ENCODE measurements at places on chromosomes 11 and 22.

DNA sequence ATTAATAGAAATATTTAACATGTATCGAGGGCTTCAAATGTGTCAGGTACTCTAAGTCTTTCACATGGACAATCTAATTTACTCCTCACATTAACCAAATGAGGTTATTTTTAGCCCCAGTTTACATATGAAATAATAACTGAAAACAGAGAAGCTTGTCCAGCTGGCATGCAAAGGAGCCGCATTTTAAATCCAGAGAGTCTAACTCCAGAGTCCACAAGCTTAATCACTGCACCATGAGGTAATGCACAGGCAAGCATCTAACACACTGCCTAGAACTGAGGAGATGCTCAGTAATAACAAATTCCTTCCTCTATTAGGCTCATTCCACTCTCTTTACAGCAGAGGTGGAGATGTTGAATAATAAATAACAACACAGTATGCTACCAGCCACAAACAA, 165.7 kb upstream of the GUCY1A2 start:
- DNase-seq: no peak

- no peak for DNase-seq
These were observed 63.0 kb downstream of the C11orf58 start for GRCh38 chr11:16801288-16801980.

- DNase-seq: no peak
These were observed 29.8 kb downstream of the PIK3IP1 start for GRCh38 chr22:31262312-31263133.

DNA sequence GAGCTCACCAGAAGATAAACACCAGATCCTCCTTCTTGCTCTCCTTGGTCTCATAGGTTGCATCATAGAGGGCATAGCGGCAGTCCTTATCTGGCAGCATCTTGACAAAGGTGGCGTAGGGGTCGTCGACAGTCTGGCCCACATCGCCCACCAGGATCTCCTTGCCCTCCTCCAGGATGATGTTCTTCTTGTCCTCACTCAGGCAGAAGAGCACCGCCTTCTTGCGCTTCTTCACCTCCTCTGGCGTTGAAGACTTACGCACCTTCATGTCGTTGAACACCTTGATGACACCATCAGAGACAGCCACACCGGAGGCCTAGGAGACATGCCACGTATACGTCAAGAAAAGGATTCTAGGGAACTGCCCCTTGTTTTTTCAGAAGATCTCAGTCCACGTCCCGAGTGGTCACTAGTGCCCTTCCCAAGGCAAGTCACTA, 2.0 kb downstream of the CFL1 start:
- no peak for DNase-seq

DNA sequence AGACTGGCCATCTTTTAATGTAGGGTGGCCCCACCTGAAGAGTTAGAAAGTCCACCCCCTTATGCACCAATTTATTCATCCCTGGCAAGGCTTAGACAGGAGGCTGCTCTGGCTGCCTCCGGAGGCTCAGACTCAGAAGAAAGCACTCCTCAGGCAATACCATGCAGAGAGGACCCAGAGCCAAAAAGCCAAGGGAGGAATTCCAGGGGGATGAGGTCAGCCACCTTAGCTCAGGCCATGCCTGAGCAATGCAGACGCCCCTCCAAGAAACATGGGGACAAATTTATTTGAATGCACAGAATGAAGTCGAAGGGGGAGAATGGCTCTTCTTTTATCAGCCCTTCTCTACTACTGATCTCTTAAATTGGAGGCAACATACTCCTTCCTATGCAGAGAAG, 39.7 kb upstream of the GLYAT start:
- DNase-seq: no peak

DNA sequence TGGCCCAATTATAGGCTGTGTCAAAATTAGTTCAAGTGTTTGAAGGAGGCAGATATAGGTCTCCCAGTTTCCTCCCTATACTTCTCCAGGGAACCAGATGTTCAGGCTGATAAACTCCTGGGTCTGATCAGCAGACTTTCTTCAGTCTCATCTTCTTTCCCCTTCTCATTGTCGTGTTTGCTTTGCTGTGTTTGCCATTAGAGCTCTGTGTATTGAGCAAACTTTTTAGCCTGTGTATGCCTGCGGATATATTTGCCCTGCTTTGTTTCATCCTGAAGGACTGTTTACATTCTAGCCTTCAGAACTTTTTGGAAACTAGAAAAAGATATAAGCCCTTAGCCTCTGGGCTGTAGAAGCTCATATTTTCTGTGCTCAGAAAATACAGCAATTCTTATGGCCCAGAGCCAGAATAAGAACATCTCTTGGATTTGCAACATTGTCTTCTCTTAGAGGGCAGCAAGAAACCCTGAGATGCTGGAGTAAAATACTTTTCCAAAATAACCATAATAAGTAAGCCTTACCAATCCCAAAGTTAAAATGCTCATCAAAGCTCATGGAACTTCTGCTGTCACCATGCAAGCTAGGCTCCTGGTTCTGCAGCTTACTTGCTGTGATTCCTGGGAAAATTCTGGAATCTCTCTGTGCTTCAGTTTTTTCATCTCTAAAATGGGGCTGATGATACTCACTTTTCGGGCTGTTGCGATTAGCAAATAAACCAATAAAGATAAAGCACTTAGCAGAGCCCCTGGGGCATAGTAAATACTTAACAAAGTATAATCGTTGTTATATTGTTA, 34.1 kb upstream of the ME3 start:
- no peak for DNase-seq

GRCh38 chr11:108018708-108019107, 10.0 kb downstream of the CUL5 start:
- no peak for DNase-seq

- no peak for DNase-seq
These were observed 431.8 kb upstream of the FAT3 start for GRCh38 chr11:91792779-91793262.

- no peak for DNase-seq
These were observed 36.7 kb downstream of the TPST2 start for GRCh38 chr22:26553056-26553752.

- DNase-seq: no peak
These were observed 22.1 kb upstream of the PSMA1 start for GRCh38 chr11:14542324-14542723.
